ENCODE measurements at places on chromosomes 12 and 14.

- DNase-seq, result no peak
Measured at GRCh38 chr14:68864361-68864750, 71.5 kb upstream of the ZFP36L1 start.

GRCh38 chr14:33967138-33967537, 16.3 kb upstream of the EGLN3 start:
- no peak for DNase-seq

DNA sequence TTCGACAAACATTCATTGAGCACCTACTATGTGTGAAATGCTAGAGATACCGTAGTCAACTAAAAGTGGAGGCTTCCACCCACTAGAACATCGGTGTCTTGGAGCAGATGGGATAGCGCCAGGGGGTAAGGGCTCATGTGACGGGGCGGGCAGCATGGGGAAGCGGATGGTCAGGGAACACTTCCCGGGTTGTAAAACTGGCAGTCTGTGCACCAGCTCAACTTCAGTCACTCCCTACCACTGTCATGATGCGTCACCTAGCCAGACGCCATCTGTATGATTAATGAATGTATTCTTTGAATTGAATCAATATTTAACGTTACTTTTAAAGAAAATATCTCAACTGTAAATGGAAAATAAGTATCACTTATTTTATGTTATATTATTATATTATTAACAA, 93.5 kb downstream of the PIWIL1 start:
- DNase-seq, result no peak

GRCh38 chr14:74977164-74977900, 21.9 kb upstream of the PGF start:
- no peak for DNase-seq

DNA sequence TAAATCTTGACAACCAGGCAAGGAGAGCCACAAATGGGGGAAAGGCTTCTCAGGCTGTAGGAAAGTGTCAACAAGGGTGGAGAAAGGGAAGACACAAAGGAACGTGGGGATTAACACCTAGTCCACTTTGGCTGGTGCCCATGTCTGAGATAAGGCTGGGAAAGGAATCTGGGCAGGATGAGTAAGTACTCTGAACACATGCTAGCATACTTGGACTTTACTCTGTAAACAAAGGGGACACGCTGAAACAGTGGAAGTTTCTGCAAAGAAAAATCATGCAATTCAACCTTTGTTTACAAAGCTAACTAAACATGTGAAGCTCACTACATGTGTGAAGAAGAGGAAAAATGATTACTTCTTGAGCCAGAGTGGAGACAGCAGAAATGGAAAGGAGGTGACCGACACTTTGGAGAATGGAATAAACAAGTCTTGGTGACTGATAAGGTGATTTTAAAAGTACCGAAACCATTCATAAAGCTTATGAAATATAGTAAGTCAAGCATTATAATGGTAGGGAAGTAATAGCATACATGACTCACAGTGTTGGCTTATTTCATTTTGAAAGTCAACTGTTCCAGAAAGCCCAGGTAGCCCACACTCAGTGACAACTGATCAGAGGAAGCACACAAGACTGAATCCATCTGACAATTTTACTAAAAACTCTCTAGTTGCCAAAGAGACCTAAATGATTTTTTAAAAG, 13.2 kb downstream of the CPNE8 start:
- no peak for DNase-seq

- no peak for DNase-seq
Measured at GRCh38 chr12:44720265-44720664, 155.8 kb downstream of the NELL2 start.

- DNase-seq, result no peak
Measured at GRCh38 chr12:46794593-46795190, 31.1 kb downstream of the SLC38A4 start.

GRCh38 chr14:104186575-104186974, 48.2 kb downstream of the KIF26A start:
- no peak for DNase-seq

- DNase-seq, result no peak
Measured at GRCh38 chr14:52911904-52912303, 38.9 kb downstream of the FERMT2 start.

DNA sequence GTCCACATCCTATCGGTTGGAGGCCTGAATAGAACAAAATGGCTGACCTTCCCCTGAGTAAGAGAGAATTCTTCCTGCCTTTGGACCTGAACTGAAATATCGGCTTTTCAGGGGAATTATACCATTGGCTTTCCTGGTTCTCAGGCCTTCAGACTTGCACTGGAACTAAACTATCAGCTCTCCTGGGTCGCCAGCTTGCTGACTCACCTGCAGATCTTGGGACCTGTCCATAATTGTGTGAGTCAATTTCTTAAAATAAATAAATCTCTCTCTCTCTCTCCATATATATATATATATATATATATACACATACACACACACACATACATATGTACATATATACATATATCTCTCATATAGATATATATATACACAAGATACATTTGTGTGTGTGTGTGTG, 41.6 kb downstream of the KCNK10 start:
- no peak for DNase-seq

GRCh38 chr12:9872742-9873141, 3.6 kb upstream of the CLEC2B start:
- DNase-seq, result no peak

GRCh38 chr14:33943096-33943883, 7.6 kb downstream of the EGLN3 start:
- no peak for DNase-seq

GRCh38 chr14:90308561-90308960, 23.2 kb downstream of the NRDE2 start:
- DNase-seq, result no peak

DNA sequence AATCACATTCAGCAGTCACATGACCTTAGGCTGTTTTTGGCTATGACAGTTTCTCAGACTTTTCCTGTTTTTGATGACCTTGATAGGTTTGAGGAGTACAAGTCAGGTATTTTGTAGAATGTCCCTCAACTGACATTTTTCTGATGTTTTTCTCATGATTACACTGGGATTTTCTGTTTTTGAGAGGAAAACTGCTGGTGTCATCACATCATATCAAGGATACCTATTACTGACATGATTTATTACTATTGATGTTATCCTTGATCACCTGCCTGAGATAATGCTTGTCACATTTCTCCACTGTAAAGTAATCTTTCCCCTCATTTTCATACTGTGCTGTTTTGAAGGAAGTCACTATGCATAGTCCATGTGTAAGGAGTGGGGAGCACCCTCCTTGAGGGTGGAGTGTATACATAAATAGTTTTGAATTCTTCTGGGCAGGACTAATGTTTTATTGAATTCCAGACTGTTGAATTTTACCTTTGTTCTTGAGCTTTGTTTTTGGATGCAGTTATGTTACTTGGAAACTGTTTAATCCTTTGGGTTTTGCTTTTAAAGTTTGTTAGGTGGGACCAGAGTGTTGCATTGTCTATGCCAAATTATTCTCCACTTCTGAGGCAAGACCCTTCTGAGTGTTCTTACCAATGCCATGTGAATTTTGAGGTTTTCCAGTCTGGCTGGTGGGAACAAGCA, 444.5 kb upstream of the FAR2 start:
- no peak for DNase-seq

DNA sequence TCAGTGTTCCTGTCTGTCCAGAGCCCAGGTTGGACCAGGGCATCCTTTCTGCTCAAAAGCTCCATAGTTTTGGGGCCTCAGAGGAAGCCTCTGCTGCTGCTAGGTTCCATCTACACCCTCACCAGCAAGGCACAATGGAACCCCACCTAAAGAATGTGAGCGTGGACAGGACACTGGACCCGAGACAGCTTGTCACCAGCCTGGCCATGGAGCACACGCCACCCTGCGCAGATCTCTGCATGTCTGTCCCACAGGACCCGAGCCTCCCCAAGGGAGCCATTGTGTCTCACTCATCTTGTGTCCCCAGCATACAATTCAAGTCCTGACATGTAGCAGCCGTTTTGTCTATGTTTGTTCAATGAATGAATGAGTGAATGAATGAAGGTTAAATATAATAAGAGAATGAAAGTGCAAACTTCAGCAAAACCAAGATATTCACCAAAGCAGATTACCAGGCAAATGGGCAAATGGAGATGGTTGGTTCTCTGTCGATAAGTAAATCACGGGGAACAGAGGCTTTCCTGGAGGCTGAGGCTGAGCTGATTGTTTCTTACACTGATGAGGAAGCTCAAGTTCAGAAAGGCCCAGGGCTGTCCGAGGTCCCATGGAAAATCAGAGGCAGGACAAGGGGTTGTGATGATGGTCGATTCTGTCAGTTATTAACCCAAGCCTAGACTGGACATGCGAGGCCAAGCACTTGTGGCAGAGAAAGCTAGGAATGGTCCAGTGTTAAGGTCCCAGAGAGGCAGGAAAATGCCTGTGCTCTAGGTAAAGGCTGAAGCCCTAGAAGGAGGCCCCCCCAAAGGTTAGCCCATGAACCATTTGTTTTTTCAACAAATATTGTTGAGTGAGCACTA, 27.0 kb downstream of the SERPINA3 start:
- no peak for DNase-seq

DNA sequence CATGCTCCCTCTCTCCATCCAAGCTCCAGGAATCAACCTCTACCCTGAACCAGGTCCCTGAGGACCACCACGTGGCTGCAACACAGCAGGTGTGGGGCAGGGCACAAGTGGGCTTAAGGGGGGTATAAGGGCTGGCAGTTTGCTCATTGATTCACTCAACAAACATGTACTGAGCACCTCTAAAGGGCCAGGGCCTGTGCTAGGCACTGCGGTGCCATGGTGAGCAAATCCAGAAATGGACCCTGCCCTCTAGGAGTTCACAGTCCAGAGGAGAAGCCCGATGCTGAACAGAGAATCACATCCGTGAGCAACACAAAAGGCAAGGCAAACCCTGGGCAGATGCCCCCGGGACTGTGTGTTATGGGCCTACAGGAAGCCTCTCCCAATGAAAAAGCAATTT, 6.5 kb upstream of the AQP2 start:
- DNase-seq, result no peak

GRCh38 chr14:59148334-59148900, 40.0 kb upstream of the DAAM1 start:
- no peak for DNase-seq

DNA sequence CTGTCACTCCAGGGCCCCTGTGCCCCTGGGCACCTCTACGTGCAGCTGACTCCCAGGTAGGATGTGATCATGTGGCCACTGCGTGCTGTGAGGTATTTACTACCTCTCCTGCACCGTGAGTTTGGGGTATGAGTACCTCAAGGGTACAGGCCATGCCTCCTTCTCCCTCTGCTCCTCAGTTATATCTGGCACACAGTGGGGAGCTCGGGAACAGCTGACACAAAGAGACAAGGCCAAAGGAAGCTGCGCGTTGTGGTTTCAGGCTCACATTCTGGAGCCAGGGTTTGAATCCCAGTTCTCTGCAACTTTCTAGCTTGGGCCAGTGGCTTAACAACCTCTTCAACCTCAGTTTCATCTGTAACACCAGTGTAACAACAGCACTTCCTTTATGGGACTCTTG, 7.8 kb upstream of the SLC6A12 start:
- no peak for DNase-seq

DNA sequence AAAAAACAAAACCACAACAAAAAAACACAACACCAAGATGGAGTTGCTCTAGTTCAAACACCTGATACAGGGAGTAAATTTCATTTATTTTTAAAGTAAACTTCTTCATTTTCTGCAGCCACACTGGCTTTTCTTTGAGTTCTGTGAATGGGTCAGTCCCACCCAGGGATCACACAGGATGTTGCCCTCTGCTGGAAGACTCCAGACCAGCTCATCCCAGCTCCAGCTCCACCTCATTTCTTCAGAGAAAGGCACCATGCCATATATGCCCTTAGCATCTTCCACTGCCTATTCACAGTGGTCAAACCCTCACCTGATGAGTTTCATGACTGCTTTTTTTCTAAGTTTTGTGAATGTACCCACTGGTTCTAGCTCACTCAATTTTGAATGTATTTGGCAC, 8.0 kb downstream of the GLIPR1 start:
- DNase-seq, result no peak

DNA sequence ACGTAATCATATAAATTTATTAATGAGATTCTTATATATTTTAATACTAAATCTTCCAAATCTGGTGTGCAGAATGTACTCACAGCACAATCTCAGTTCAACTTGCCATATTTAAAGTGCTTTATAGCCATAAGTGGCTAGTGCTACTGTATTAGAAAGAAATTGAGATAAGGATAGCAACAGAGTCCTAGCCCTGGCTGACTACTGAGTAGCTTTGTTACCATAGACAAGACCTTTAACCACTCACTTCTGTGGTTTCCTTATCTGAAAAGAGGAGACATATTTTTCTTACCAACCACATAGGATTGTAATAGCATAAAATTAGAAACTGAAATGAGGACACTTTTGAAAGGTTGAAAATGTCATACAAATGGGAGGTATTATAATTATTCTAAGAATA, 2.0 kb upstream of the CHURC1 start:
- DNase-seq, result no peak

DNA sequence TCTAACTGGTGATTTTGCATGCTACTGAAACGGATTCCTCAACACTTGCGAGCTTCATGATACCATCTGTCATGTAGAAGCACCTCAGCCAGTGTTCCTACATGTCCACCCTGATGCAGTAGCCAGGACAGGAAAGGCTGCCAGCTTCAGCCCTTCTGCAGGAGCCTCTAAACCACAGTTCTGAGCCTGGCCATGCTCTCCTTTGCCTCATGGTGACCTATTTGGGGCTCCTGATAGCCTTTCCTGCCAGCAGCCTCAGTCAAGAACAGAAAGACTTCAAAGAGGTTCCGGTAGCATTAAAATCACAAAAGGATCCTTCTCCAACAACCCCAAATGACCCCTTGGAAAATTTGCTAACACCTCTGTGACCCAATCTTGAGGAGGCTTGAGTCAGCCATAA, 96.0 kb downstream of the CNTN1 start:
- no peak for DNase-seq

DNA sequence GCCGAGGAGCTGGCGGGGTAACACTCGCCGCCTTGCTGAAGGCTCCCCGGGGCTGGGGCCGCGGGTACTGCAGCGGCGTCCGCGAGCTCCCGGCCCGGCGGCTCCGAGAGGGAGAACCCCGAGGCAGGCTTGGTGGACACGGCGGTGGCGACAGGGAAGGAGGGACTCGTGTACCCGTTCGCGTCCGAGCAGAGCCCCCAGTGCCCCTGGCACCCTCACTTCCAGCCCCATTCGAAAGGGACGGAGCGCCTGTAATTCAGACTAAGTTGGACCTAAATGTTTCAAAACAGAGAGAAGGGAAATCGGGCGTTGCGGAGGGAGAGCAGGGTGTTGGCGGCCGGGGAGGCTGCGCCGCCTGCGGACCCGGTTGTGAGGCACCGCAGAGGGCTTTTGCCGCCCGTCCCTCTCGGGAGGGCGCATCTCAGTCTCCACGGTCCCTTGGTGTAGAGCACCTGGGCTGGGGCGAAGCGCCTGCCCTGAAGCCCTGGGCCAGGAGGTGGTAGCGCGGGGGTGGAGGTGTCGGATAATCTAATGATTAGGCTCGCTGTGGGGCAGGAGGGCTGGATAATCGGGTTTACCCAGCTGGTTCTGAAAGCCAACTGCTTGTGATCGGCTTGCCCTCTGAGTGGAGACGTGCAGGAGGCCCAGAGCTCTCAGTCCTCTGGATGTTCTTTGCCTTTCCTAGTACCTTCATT, 771 bp downstream of the DAAM1 start:
- peak; percentile 37 for DNase-seq

- DNase-seq, result no peak
Measured at GRCh38 chr12:104130760-104131159, 7.2 kb downstream of the NFYB start.

GRCh38 chr12:57539134-57539768, 7.7 kb downstream of the DCTN2 start:
- DNase-seq, result no peak

GRCh38 chr12:27148373-27148772, 66.0 kb upstream of the C12orf71 start:
- DNase-seq, result no peak
